ENCODE measurements at places on chromosomes 4 and X.

DNA sequence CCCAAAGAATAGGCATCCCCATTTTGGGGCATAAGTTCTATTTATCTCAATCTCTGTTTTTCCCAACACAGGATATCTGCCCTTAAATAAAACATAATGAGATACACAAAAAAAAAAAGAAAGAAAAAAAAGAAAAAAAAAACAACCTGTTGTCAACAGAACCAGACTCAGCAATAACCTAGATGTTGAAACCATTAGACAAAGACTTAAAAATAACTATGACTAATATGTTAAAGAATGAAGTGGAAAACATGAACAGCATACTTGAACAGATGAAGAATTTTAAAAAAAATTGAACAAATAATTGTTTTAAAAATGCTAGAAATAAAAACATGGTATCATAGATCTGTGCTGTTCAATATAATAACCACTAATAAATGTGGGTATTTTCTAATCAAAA lies 93.4 kb upstream of the RXFP1 start:
- no peak for DNase-seq

DNA sequence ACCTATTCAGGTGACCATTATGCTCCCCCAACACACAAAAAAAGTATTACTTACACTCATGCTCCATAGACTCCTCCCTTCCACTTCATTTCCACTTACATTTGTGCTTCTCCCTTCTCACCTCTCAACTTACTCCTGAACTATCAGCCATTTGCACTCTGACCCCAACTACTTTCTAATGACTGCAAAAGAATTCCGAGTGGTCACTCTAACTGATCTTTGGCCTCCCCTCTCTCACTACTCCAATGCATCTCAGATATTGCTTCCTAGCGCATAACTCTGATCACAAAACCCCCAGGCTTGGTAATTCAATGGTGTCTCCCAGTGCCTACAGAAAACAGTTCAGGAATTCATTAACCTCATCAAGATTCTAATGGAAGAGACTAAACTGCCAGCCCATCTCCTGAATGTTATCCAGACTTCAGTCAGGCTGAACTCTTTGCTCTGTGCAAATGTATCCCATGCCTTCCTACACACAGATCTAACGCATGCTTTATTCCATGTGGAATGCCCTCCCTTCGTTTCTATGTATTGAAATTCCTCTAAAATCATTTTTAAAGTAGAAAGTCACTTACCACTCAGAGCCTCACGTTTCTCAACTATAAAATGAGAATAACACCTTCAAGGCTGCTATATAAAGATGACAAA lies 61.1 kb downstream of the FRYL start:
- no peak for DNase-seq

- DNase-seq, result no peak
These were observed 18.6 kb upstream of the CAPN6 start for GRCh38 chrX:111288841-111289240.

- DNase-seq, result no peak
These were observed 76.7 kb upstream of the ARHGAP24 start for GRCh38 chr4:85398276-85398675.
